ENCODE measurements at places on chromosomes 2 and 18.

GRCh38 chr18:4068552-4069158, 386.5 kb downstream of the DLGAP1 start:
- no peaks in the 10 kb centered on the region for H3K27me3 ChIP-seq
- no peak overlapping the region for H3K27ac ChIP-seq
- H3K36me3 ChIP-seq: no peaks in the 10 kb centered on the region
- no peaks in the 10 kb centered on the region for H3K4me1 ChIP-seq

- no peaks in the 10 kb centered on the region for H3K27me3 ChIP-seq
- H3K4me3 ChIP-seq: no peak overlapping the region
- no peaks in the 10 kb centered on the region for H3K4me1 ChIP-seq
- H3K27ac ChIP-seq: no peak overlapping the region
- DNase-seq: no peak
Measured at GRCh38 chr2:105593221-105593967, 151.3 kb upstream of the NCK2 start.

- no peak overlapping the region for H3K4me3 ChIP-seq
- no peak overlapping the region for H3K27ac ChIP-seq
- H3K4me1 ChIP-seq: no peaks in the 10 kb centered on the region
- no peaks in the 10 kb centered on the region for H3K36me3 ChIP-seq
- DNase-seq: no peak
Measured at GRCh38 chr2:208609166-208609804, 202.7 kb downstream of the PTH2R start.

GRCh38 chr2:58686776-58687175, 445.7 kb upstream of the FANCL start:
- DNase-seq: no peak
- H3K27me3 ChIP-seq: no peaks in the 10 kb centered on the region
- no peak overlapping the region for H3K27ac ChIP-seq
- no peaks in the 10 kb centered on the region for H3K36me3 ChIP-seq
- no peak overlapping the region for H3K4me3 ChIP-seq
- H3K4me1 ChIP-seq: no peaks in the 10 kb centered on the region

GRCh38 chr2:54720563-54720962, 2.9 kb upstream of the EML6 start:
- no peak overlapping the region for H3K27ac ChIP-seq
- H3K4me1 ChIP-seq: peaks cover 24% of the 10 kb centered on the region
- no peak overlapping the region for H3K4me3 ChIP-seq
- no peak for DNase-seq

DNA sequence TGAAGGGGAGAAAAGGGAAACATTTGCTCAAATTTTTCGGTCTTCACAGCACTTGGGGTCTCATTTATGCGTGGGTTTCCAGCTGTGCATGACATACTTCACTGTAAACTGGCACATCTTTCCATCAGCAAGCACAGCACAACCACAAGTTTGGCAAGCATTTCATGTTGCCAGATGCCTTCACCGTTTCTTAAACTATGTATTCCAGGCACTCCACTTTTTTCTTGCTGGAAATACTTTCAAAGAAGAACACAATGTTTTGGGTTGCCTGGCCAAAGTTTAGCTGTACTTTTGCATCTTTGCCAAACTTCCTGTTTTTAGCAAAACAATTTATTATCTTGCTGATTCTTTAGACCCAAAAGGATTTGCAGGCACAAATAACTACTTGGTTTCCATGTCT, 194.6 kb upstream of the MEIS1 start:
- no peaks in the 10 kb centered on the region for H3K36me3 ChIP-seq
- H3K27me3 ChIP-seq: no peaks in the 10 kb centered on the region
- no peak overlapping the region for H3K27ac ChIP-seq
- H3K4me1 ChIP-seq: no peaks in the 10 kb centered on the region
- H3K4me3 ChIP-seq: no peak overlapping the region

- no peak for DNase-seq
- no peak overlapping the region for H3K4me3 ChIP-seq
- H3K4me1 ChIP-seq: no peaks in the 10 kb centered on the region
- H3K36me3 ChIP-seq: no peaks in the 10 kb centered on the region
- H3K27me3 ChIP-seq: no peaks in the 10 kb centered on the region
Measured at GRCh38 chr18:60599267-60599666, 226.7 kb upstream of the MC4R start.

- no peak overlapping the region for H3K4me3 ChIP-seq
- no peaks in the 10 kb centered on the region for H3K4me1 ChIP-seq
- no peaks in the 10 kb centered on the region for H3K36me3 ChIP-seq
- no peak for DNase-seq
- no peak overlapping the region for H3K27ac ChIP-seq
Measured at GRCh38 chr2:200222791-200223190, 83.7 kb upstream of the SPATS2L start.

GRCh38 chr2:156445296-156446220, 9.4 kb downstream of the GPD2 start:
- no peak overlapping the region for H3K27ac ChIP-seq
- DNase-seq: no peak
- H3K36me3 ChIP-seq: no peaks in the 10 kb centered on the region
- no peaks in the 10 kb centered on the region for H3K4me1 ChIP-seq
- no peak overlapping the region for H3K4me3 ChIP-seq
- no peaks in the 10 kb centered on the region for H3K27me3 ChIP-seq

DNA sequence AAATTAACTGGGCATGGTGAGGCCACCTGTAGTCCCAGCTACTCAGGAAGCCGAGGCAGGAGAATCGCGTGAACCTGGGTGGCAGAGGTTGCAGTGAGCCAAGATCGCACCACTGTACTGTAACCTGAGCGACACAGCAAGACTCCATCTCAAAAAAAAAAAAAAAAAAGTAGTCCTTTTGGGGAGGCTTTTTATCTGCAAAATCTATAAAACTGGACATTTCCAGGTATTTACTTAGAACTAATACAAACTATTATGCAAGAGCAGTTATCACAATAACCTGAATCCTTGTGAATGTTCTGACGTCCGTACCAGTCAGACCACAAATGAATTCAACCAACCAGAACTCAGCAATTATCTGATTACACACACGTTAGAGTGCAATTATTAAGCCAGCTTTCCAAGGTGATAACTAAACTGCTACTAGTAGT, 8.8 kb upstream of the RAPH1 start:
- DNase-seq: no peak
- H3K4me1 ChIP-seq: no peaks in the 10 kb centered on the region
- H3K4me3 ChIP-seq: no peak overlapping the region
- H3K27ac ChIP-seq: no peak overlapping the region
- no peaks in the 10 kb centered on the region for H3K36me3 ChIP-seq

- H3K27ac ChIP-seq: no peak overlapping the region
- no peaks in the 10 kb centered on the region for H3K36me3 ChIP-seq
- no peak overlapping the region for H3K4me3 ChIP-seq
Measured at GRCh38 chr18:78813936-78814710, 165.5 kb upstream of the SALL3 start.

- H3K27me3 ChIP-seq: peaks cover 21% of the 10 kb centered on the region
- no peak overlapping the region for H3K27ac ChIP-seq
- no peaks in the 10 kb centered on the region for H3K36me3 ChIP-seq
- DNase-seq: no peak
- no peaks in the 10 kb centered on the region for H3K4me1 ChIP-seq
- H3K4me3 ChIP-seq: no peak overlapping the region
Measured at GRCh38 chr2:234772733-234773060, 179.1 kb upstream of the SH3BP4 start.

- H3K4me1 ChIP-seq: peaks cover 12% of the 10 kb centered on the region
- H3K27ac ChIP-seq: no peak overlapping the region
- no peaks in the 10 kb centered on the region for H3K36me3 ChIP-seq
Measured at GRCh38 chr2:26333293-26333692, 12.7 kb upstream of the SELENOI start.

DNA sequence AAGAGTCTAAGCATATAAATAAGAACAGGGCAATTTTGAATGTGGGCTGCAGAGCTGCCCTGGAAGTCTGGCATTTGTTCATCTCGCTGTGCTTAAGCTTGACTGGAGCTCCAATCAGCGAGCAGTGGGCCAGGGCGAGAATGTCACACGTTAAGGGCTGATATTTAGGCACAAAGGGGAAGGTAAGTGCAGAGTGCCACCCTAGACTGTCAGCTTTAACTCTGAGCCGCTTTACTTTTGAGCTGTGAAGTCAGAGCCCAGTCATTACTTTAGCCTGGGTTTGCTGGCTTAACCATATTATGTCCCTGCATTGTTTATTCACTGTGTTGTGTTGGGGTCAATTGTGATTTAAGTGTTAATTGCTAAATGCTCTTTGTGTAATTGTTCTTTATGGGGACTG, 236.1 kb upstream of the SIX3 start:
- no peaks in the 10 kb centered on the region for H3K4me1 ChIP-seq
- H3K27ac ChIP-seq: no peak overlapping the region
- DNase-seq: no peak
- H3K27me3 ChIP-seq: no peaks in the 10 kb centered on the region
- H3K36me3 ChIP-seq: no peaks in the 10 kb centered on the region
- H3K4me3 ChIP-seq: no peak overlapping the region

DNA sequence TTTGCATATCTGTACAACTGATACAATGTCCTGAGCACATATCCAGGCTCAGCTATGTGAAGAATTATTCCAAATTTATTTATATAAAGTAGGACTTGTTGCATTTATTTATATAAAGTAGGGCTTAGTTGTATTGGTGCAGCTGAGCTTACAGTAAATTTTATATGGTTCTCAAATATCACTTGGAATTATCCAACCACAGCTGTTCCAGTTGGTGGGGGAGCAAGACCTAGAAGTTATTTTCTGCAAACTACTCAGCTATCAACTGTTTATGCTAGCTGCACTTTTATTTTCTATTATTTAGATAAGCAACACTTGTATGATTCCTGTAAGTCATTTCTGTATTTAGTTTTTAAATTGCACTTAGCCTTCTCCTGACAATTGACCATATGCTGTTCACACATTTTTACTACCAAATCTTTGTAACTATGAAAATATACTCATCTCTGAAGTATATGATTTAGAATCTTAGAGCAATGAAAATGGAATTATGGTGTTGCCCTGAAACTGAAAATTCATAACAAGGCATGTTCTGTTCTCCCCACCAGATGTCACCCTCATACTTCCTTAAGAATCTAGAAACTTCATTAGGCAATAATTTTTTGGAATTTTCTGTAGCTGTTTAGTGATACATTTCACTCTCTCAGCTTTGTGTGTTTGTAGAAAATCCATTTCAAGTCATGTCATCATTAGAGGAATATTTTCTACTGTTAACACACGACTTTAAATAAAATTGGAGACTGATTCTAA, 157.0 kb upstream of the CBLN2 start:
- no peaks in the 10 kb centered on the region for H3K36me3 ChIP-seq
- H3K4me3 ChIP-seq: no peak overlapping the region
- H3K27ac ChIP-seq: no peak overlapping the region
- H3K4me1 ChIP-seq: no peaks in the 10 kb centered on the region
- no peak for DNase-seq

- H3K36me3 ChIP-seq: no peaks in the 10 kb centered on the region
- H3K27me3 ChIP-seq: no peaks in the 10 kb centered on the region
- peaks cover 15% of the 10 kb centered on the region for H3K4me1 ChIP-seq
- no peak overlapping the region for H3K4me3 ChIP-seq
- H3K27ac ChIP-seq: no peak overlapping the region
Measured at GRCh38 chr18:62754026-62754425, 38.7 kb downstream of the PHLPP1 start.

GRCh38 chr2:102895376-102895775, 133.5 kb downstream of the TMEM182 start:
- no peak for DNase-seq
- no peaks in the 10 kb centered on the region for H3K4me1 ChIP-seq
- H3K36me3 ChIP-seq: no peaks in the 10 kb centered on the region
- no peak overlapping the region for H3K27ac ChIP-seq

DNA sequence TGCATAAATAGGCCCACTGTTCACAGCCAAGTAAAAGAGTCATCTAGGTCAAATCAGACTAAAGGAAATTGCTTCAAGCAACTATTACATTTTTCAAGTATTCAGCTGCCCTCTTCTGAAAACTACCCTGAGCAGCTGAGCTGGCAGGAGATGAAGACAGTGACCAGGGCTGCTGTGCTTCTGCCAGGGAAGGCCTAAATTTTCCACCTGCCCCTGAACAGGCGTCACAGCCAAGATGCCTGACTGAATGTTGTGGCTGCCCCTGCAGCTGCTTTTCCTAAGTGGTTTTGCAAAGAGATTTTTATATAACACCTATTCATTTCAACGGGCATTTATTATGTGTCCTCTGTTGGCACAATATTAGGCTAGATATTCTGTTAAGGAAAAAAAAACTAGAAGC, 96.7 kb upstream of the RPE start:
- no peak overlapping the region for H3K27ac ChIP-seq
- H3K36me3 ChIP-seq: no peaks in the 10 kb centered on the region
- H3K4me1 ChIP-seq: no peaks in the 10 kb centered on the region

- H3K4me3 ChIP-seq: no peak overlapping the region
- H3K4me1 ChIP-seq: no peaks in the 10 kb centered on the region
- DNase-seq: no peak
- peaks cover 5% of the 10 kb centered on the region for H3K36me3 ChIP-seq
- no peaks in the 10 kb centered on the region for H3K27me3 ChIP-seq
Measured at GRCh38 chr2:63530704-63531279, 57.5 kb downstream of the WDPCP start.

- no peak for DNase-seq
- H3K36me3 ChIP-seq: no peaks in the 10 kb centered on the region
- H3K27ac ChIP-seq: no peak overlapping the region
- H3K27me3 ChIP-seq: no peaks in the 10 kb centered on the region
- no peaks in the 10 kb centered on the region for H3K4me1 ChIP-seq
Measured at GRCh38 chr18:56235481-56236013, 402.8 kb downstream of the TXNL1 start.

DNA sequence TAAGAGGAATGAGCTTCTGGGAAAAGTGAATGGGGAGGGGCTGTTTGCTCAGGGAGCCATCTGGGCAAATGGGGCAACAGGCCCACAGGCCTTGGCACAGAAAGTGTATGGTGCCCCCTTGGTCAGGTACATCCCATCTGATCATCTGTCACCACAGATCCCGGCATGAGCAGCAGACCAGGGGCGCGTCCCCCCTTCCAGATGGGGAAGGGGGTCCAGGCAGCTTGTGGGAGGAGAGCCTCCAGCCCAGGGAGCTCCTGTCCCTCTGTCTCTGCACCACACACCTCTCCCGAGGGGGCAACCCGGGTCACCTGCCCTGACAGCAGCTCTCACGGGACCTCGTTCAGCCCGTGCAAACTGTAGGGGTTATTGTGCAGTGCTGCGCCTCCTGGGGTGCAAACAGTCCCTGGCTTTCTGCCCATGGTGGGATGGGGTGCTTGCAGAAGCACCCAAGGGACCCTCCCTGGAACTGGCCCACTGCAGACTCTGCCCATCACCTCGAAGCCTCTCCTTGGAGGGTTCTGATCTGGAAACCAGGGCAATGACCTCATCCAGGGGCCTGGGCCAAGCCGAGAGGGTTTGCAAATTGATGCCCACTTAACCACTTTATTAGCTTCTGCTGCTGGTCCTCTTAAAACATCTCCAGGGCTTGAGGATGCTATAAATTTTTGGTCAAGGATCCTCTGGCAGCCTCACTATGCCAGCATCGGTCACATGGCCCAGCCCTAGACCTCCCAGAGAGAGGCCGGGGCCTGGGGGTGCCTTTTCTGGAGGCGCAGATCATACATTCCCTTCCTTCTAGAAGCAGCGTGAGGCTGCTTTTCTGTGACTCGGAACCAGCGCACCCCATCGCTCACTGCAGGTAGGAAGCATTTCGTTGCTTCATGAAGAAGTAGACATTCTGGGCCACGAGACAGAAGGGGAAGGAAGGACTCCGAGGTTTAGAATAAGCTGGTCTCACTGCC, 7.6 kb upstream of the BOK start:
- no peaks in the 10 kb centered on the region for H3K36me3 ChIP-seq

GRCh38 chr18:54616220-54616848, 25.3 kb downstream of the DYNAP start:
- H3K4me3 ChIP-seq: no peak overlapping the region
- no peaks in the 10 kb centered on the region for H3K4me1 ChIP-seq
